ENCODE measurements at places on chromosomes 4 and X. TPM values are rescaled to one million over a fixed set of nuclear protein-coding genes. Genes with fewer than 3 reads are reported as not detected.

The TKTL1 gene
- polyA plus RNA-seq: 0.33 TPM

The MAGEA9B gene
- not detected for polyA plus RNA-seq

The MAGEB17 gene
- 0.11 TPM for polyA plus RNA-seq

The RBM3 gene
- 352 TPM for polyA plus RNA-seq

The RADX gene
- polyA plus RNA-seq: 1.1 TPM

The IL15 gene
- 1.5 TPM for polyA plus RNA-seq

GRCh38 chr4:100540131-100540530 is 22.3 kb upstream of the EMCN start:
- no peak for DNase-seq

- no peak for DNase-seq
Observed at GRCh38 chr4:99821918-99822503, 5.4 kb downstream of the DAPP1 start.

DNA sequence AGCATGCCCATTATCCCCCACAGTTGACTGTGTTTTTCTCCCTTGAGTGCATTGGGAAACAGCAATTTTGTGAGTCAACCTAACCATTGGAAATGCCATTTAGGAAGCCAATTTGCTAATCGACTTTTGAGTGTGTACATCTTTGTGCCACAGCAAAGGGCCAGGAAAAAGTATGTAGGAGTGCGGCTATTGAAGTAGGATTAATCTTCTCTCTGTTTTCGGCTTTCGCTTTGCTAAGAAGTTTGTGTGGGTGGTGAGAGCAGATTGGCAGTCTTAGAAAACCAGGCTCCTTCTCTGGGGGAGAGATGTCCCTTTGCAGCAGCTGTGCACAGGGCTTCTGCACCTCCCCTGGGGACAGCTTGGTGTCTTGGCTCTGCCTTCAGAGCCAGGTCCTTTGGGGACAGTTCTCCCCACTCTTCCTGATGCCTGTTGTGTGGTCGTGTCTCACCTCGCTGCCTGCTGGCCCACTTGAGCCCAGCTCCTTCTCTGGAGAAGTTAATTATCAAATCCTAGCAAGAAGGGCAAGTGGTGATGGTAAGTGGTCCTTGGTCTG is 74.5 kb downstream of the GEMIN8 start:
- no peak for DNase-seq

- DNase-seq: no peak
Observed at GRCh38 chrX:48910926-48911411, 477 bp downstream of the SLC35A2 start.

GRCh38 chrX:41779030-41779564 is 55.1 kb downstream of the GPR82 start:
- DNase-seq: no peak

GRCh38 chr4:165748321-165748720 is 124.7 kb upstream of the TLL1 start:
- no peak for DNase-seq

DNA sequence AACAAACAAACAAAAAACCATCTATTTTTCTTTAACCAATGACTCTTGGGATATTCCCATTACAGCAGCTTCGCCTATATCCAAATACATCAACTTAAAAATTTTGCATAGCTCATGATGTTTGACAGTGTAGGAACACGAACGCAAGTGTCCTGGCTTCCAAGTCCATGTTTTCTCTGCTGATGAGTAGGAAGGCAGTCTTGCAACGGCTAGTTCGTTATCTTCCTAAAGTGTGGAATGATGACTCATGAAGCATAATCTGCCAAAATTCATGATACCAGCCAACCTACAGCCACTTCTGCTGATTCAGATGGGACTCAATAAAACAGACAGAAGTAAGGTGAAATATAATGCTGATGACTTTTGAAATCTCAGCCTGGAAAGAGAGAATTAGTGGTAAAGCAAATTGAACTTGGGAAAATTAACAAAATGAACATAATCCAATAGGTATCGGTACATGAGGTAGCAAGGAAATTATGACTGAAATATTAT is 6.4 kb upstream of the SEPTIN11 start:
- DNase-seq: no peak

DNA sequence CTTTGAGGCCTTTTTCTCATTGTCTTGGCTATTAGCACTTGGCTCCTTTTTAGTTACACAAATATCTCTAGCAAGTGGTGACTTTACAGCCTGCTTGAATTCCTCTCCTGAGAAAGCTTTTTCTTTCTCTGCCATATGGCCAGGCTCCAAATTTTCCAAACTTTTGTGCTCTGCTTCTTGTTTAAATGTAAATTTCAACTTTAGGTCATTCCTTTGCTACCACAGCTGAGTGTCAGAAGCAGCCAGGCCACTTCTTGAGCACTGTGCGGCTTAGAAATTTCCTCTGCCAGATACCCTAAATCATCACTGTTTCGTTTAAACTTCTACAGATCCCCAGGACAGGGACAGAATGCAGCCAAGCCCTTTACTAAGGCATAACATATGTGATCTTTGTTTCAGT is 222.4 kb downstream of the FBXO8 start:
- DNase-seq: no peak

DNA sequence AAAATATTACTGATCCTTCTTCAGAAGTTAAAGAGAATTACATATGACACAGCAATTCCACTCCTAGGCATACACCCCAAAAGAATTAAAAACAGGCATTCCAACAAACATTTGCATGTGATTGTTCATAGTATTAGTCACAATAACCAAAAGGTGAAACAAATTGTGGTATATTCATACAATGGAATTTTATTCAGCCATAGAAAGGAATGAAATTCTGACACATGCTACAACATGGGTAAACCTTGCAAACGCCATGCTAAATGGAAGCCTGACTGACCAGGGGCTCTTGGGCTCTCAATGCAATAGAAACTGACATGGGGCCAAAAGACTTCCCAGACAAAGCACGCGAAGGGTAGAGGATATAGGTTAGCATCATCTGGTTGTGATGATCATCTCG is 62.1 kb upstream of the S100G start:
- DNase-seq: no peak

DNA sequence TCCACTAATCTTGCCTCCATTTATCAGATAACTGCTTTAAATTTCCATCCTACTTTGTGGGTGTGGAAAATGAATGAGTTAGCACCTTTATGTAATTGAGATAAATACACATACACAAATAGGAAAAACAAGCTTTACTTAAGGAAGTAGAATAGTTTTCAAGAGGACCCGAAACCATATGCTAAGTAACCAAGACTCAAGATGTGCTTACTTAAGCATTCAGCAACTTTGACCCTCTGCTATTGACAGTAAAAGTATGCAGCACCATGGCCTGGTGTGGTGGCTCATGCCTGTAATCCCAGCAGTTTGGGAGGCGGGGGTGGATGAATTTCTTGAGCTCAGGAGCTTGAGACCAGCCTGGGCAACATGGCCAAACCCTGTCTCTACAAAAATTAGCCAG is 29.9 kb downstream of the RNF175 start:
- DNase-seq: no peak

- no peak for DNase-seq
Observed at GRCh38 chr4:30802622-30803323, 82.6 kb downstream of the PCDH7 start.

GRCh38 chrX:155215443-155216178 is 649 bp upstream of the VBP1 start:
- DNase-seq: no peak

- DNase-seq: no peak
Observed at GRCh38 chr4:3362431-3363287, 69.8 kb downstream of the RGS12 start.

DNA sequence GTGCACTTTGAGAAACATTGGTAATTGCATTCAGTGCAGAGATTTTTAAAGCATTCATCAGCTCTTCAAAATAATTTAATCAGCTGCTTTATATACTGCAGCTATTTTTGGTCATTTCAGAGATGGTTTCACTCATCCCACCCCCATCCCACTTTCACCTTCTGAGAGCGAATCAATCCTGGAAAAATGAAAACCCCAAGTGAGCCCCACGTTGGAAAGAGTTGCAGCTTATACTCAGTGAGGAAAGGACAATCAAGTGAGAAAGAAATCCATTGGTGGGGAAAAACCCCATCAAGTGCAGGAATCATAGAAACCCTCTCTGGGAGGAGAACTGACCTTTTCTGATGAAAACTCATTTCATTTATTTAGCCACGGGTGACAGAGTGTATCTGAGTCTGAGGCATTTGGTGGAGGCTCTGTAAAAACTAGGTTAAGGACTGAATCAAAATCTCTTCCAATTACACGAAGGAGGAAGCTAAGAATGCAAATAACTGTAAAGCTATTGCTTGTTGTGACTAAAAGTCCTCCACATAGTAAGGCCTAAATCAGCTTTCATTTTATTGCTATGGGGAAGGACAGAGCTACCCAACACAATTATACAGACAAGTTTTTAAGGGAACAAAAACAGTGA is 240.4 kb upstream of the PGRMC2 start:
- no peak for DNase-seq

Data from left renal pelvis (tissue), 4 donors.